ENCODE measurements at places on chromosomes 1 and 21. TPM values are rescaled to one million over a fixed set of nuclear protein-coding genes. Genes with fewer than 3 reads are reported as not detected.

The C1orf167 gene
- total RNA-seq, result not detected

The FABP3 gene
- 70.6 TPM for total RNA-seq

The CD5L gene
- 0.69 TPM for total RNA-seq

The CELA2B gene
- not detected for total RNA-seq

The DCST2 gene
- 0.46 TPM for total RNA-seq

The DMBX1 gene
- total RNA-seq, result 1.8 TPM

The KRTAP11-1 gene
- total RNA-seq, result not detected

The PTGFR gene
- 4.6 TPM for total RNA-seq

The C1orf226 gene
- 1.8 TPM for total RNA-seq

The ASAP3 gene
- 14.8 TPM for total RNA-seq

The RNF19B gene
- total RNA-seq, result 41.3 TPM

The GJA8 gene
- not detected for total RNA-seq
